ENCODE measurements at places on chromosomes 7 and 10.

DNA sequence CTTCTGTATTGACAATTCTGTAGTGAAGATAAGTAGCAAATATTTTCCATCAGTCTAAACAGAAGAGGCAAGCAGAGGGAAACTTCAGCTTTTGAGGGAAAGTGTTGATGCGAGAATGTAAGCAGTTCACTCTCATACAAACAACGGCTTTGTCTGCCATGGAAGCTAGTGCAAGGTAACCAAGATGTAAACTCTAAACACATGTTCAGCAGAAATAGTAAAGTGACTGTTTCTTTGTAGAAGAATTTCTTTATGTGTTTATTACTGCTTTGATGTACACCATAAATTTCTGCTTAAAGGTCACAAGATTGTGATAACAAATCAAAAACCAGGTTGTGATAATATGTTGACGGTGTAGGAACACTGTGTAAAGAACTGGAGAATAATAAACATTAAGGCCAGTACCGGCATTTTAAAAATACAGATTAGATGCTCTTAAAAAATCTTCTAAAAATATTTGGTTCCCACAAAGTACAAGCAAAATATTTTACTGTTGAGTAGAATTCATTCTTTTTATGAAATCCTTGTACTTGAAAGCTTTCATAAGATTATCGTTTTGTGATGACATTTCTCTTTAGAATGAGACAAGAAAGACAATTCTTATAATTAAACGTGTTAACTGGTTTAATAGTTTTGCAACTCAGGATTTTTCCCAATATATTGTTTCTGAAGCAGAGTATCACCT lies 34.2 kb downstream of the SEMA3C start:
- no peak for DNase-seq

GRCh38 chr10:34224639-34225038 lies 590.5 kb downstream of the PARD3 start:
- no peak for DNase-seq

GRCh38 chr10:6130848-6131470 lies 42.1 kb downstream of the RBM17 start:
- DNase-seq: no peak

GRCh38 chr7:25858525-25859411 lies 293.2 kb upstream of the NFE2L3 start:
- DNase-seq: no peak
